T-helper 17 cell (primary cell): ENCODE measurements at places on chromosomes 4 and X.

DNA sequence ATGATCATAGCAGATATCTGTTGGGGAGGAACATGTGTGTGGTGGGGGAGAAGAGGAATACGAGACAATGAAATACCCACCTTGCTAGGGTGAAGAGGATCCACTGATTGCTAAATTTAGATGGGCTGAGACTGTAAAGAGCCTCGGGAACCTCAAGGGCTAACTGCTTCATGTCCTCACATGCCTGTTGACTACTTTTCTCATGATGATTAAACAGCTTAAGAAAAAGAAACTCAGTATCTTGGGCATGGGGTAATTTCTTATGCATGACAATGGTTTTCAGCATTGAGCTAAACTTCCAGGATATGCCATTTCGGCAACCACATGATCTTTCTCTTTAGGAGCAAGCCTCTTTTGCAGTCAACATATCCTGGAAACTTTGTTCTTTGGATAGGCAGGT, 3.9 kb upstream of the LNX1 start:
- DNase-seq: no peak

DNA sequence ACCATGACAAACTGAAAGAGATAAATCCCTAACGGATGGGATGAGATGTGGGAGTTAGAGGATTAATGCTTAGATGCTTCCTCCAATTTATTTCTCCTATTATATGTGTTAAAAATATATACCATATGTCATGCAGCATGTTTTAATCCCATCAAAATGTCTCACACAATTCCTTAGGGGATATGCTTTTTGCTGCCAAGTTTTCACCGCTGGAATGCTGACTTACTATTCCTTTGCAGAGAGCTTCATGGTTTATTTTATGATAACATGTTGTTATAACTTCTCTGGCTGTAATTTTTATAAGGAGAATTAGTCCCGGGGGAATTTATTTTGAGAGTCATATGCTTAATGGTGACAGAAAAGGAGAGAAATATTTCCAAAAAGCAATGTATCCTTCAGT, 670.3 kb downstream of the IL1RAPL1 start:
- no peak for DNase-seq

DNA sequence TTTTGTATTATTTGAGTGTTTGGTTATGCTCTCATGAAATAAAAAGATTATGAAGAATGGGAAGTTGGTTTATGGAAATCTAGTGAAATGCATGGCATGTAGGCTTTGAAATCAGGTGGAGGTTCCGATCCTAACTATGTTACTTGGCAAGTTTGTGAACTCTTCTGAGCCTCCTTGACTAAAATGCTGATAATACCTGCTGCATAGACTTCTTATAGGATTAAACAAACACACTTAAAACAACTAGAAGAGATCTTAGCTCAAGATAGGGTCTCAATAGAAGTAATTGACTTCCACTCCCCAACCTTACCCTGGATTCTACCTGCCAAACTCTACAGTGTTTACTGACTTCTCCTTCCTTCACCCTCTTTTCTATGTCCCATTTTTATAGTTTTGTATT, 22.2 kb upstream of the TLR2 start:
- DNase-seq: no peak

GRCh38 chrX:154040307-154040756, 20.6 kb upstream of the IRAK1 start:
- DNase-seq: no peak
